Cardiac septum (tissue), 1 donor: ENCODE measurements at places on chromosomes 5 and 9. TPM values are rescaled to one million over a fixed set of nuclear protein-coding genes. Genes with fewer than 3 reads are reported as not detected.

HAVCR2 gene
- total RNA-seq = 1.7 TPM

PCDH1 gene
- total RNA-seq = 16.9 TPM

MEGF10 gene
- 0.32 TPM for total RNA-seq

DNA sequence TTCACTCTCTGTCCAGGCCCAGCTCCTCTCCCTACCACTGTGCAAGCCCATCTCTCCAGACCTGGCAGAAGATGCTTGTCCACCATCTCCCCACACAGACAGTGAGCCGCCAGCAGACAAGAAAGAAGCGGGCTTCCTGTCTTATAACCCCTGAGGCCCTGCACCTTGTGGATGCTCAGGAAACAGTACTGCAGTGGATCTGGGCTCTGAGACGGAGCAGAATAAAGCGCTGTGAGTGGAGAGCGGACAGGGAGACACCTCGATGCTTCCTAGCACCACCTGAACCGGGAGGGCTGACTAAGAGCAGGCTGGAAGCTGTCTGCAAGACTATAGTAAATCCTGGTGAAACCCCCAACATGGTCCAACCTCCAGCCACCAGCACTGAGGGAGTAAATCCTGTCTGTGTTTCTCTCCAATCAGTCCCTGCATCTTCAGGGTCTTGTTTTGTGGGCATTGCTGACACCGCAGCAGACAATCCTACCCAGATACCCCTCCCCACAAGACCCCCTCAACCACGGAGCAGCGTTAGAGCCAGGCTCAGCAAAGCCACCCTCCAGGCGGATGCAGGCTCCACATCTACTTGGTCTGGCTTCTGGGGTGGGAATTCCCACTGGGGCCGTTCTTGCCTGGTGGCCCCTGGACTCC, 18.7 kb downstream of the ORM2 start:
- DNase-seq = no peak

- DNase-seq = no peak
Observed at GRCh38 chr9:129494113-129494789, 126.7 kb downstream of the C9orf50 start.

DNA sequence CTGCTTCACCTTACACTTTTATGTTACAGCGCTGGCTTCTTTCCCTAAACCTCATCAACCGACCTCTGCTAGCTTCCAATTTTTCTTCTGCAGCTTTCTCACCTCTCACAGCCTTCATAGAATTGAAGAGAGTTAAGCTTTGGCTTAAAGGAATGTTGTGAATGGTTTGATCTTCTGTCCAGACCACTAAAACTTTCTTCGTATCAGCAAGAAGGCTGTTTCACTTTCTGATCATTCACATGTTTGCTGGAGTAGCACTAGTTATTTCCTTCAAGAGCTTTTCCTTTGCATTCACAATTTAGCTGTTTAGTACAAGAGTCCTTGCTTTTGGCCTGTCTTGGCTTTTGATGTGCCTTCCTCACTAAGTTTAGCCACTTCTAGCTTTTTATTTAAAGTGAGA, 49.5 kb downstream of the NR3C1 start:
- DNase-seq = no peak

DNA sequence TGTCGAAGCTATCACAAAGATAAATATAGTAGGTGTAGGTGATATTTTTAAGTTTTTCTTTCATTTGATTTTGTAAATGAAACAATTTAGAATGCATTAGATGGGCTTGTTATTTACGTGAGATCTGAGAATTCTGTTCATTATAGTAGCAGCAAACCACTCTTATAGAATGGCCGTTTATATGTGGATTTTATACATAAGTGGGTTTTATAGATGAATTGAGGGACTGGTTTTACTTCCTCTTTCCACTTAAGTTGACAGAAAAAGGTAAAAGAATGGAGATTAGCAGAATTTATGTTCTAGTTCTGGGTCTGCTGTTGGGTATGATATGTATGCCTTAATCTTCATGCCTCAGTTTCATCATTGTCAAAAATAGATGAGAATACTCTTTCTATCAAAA, 5.6 kb downstream of the RMI1 start:
- DNase-seq = no peak

TUSC1 gene
- total RNA-seq = 8.9 TPM
